ENCODE measurements at places on chromosomes 4 and X.

- DNase-seq, result no peak
Measured at GRCh38 chrX:55867708-55868107, 150.2 kb downstream of the RRAGB start.

- DNase-seq, result no peak
Measured at GRCh38 chrX:137041329-137041728, 7.5 kb upstream of the GPR101 start.

- no peak for DNase-seq
Measured at GRCh38 chr4:188400451-188400850, 261.2 kb downstream of the TRIML1 start.

DNA sequence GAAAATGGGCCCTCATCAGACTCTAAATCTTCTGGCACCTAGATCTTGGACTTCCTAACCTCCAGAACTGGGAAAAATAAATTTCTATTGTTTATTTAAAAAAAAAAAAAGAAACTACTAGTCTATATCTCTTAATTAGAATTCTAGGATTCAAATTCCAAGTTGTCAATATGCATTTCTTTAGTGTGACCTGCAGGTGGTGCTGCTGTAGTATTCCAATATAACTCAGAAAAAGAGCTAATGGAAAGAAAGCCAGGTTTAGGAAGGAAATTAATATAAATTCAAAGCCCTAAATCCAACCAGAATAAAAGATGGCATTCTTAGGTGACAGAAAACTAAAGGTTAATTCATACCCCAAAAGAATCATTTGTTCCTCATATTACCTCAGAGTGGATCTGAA, 80.0 kb upstream of the NALF2 start:
- DNase-seq, result no peak

DNA sequence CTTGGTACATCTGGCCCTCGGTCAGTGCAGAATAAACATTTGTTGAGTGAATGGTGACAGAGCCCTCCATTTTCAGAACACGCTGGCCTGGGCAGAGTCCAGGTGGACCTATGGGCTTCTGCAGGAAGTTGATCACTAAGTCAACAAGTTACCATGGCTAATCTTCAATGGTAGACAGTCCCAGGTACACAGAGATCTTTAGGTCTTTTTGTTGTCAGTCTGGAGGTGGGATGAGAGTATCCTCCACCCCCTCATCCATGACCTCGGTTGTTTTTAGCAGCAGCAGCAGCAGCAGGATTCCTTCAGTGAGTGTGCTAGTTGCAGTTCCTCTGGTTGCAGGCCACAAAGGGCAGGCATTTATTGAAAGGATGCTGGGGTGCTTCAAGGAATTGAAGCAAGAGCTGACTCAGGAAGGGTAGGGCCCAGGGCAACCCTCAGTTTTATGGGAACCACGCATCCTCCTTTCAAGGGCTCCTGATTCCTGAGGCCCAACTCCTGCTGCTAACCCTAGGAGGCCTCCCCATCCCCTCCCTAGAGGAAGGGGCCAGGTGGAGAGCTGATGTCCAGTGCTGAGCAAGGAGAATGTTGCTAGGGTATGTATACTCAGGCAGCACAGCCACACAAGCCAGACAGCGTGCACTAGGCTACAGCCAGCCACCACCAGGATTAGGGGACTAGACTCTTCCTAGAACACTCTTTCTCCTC, 1.7 kb upstream of the USP27X start:
- DNase-seq, result no peak

DNA sequence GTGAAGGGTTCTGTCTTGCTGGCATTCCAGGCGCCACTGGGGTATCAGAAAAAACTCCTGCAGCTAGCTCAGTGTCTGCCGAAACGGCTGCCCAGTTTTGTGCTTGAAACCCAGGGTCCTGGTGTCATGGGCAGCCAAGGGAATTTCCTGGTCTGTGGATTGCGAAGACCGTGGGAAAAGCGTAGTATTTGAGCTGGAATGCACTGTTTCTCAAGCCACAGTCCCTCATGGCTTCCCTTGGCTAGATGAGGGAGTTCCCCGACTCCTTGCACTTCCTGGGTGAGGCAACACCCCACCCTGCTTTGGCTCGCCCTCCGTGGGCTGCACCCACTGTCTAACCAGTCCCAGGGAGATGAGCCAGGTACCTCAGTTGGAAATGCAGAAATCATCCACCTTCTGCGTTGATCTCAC, 40.1 kb downstream of the NOP14 start:
- no peak for DNase-seq

- no peak for DNase-seq
Measured at GRCh38 chrX:9166584-9166944, 132.6 kb upstream of the FAM9B start.

Measured in GF-D8 (cell line).